ENCODE measurements at places on chromosomes 4 and X. TPM values are rescaled to one million over a fixed set of nuclear protein-coding genes. Genes with fewer than 3 reads are reported as not detected.

GRCh38 chr4:46520361-46520760 lies 130.4 kb upstream of the GABRA2 start:
- H3K27me3 ChIP-seq: no peaks in the 10 kb centered on the region
- H3K27ac ChIP-seq: no peak overlapping the region
- no peaks in the 10 kb centered on the region for H3K4me1 ChIP-seq
- H3K36me3 ChIP-seq: no peaks in the 10 kb centered on the region
- DNase-seq: no peak

DNA sequence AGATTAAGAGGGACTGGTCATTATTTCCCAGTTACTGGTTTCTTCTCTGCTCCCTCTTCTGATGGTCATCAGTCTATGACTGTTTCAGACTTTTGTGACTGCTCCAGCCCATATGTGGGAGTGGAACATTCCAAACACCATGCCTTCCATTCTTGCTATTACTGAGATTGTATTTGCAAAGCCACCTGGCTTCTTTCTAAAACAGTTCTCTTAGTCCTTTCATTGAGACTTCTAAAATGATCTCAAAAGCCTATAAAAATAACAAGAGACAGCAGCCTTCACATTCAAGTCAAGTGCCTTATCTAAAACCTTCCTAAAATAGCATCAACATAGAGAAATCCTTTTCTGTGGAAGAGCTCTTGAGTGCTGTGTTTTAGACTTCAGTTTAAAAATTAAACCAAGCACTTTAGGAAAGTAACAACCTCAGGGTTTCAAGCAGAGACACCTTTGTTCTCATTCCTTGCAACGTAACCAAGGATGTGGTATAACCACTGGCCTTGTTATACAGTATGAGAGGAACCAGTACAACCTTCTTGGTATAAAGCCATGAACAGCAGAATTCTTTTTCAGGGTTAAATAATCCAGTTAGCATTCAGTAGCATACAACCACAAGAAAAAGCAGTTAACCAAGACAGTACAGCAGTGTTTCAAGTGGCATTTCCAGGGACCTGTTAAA lies 97.1 kb downstream of the NFKB1 start:
- H3K27ac ChIP-seq: peak overlapping the region; percentile 58
- no peaks in the 10 kb centered on the region for H3K27me3 ChIP-seq
- H3K4me3 ChIP-seq: no peak overlapping the region
- DNase-seq: no peak
- H3K36me3 ChIP-seq: peaks cover 53% of the 10 kb centered on the region

KIT gene
- 10.8 TPM for total RNA-seq

PROM1 gene
- total RNA-seq: not detected

GALNTL6 gene
- total RNA-seq: not detected

DNA sequence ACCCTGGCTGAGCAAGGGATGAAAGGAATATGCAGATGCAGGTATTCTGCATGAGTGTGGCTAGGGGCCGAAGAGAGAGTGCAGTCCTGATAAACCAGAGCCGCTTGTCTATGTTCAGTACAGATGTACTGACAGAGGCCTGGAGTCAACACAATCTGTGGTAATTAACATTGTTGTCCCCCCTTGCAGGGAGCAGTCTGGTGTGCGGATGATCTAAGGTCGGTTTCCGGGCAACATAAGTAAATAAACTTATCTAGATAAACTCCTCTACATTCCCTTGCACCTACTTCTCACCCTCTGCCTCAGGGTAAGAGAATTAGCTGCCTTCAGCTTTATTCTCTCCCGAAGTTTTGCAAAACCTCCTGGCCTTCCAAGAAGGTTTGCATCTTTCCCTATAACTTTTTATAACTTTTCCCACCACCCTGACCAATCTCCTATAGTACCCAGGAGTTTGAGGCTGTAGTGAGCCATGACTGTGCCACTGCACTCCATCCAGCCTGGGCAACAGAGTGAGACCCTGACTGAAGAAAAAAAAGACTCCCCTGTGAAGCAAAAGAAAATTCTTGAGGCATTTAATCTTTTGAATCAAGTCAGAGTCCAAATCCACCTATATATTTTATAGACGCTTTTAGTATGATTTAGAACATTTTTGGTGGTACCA lies 26.6 kb downstream of the SNX25 start:
- H3K4me3 ChIP-seq: no peak overlapping the region
- peaks cover 6% of the 10 kb centered on the region for H3K36me3 ChIP-seq
- peak overlapping the region; percentile 34 for H3K27ac ChIP-seq
- no peak for DNase-seq
- H3K4me1 ChIP-seq: peaks cover 38% of the 10 kb centered on the region

DNA sequence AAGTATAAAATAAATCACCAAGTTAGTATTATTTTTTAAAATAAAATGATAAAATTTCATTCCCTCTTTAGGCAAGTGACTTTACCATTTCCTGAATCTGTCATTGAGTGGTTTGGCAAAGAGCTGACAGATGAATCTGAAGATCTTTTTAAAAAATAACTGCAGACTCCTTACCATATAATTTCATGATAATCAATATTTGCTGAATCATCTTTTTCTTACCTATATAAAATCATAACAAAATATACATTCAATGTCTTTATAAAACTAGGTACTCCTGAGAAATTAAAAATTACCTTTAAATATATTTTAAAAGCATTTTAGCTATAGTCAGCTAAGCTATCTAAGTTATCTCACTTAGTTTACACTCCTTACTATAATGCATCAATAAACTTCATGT lies 17.2 kb downstream of the ANXA10 start:
- no peaks in the 10 kb centered on the region for H3K4me1 ChIP-seq
- H3K27me3 ChIP-seq: peaks cover 2% of the 10 kb centered on the region
- no peak overlapping the region for H3K4me3 ChIP-seq

DNA sequence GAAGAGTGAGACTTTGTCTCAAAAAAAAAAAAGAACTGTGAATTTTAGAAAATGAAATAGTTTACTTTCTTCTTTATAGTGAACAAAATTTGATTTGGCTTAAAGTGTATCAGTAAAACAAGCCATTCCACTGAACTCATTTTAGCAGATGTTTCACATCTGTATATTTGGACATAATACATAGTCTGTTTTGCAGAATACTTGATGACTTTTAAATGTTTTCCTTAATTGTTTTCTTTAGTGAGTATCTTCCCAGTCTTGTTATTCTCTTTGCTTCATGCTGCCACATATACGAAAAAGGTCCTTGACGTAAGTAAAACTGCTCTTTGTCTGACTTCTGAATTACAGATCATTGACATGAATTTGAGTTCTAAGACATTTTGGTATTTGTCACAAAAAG lies 8.3 kb downstream of the TMEM33 start:
- DNase-seq: no peak
- no peak overlapping the region for H3K27ac ChIP-seq
- no peaks in the 10 kb centered on the region for H3K4me1 ChIP-seq

DNA sequence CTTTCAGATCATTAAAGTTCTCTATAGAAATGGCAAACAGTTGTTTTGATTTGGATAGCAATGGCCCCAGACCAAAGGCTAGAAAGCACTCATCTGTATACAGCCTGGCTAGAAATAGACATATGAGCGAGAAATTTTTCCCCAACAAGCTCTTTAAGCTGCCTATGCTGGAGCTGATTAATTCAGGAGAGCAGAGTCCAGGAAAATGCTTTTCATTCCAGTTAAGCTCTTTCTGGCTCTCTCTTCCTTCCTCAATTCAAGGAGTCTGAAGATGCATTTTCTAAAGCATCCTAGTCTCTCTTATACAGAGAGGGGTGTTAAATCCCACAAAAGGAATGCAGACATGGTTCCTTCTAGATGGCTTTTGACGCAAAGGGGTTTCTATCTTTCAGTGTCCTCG lies 141.7 kb upstream of the RAI2 start:
- H3K27me3 ChIP-seq: no peaks in the 10 kb centered on the region
- H3K27ac ChIP-seq: no peak overlapping the region
- no peaks in the 10 kb centered on the region for H3K4me1 ChIP-seq
- H3K4me3 ChIP-seq: no peak overlapping the region
- H3K36me3 ChIP-seq: no peaks in the 10 kb centered on the region
